Cortex of kidney (tissue), 1 donor: ENCODE measurements at places on chromosomes 6 and 20.

GRCh38 chr6:42021847-42022754, 28.2 kb upstream of the TAF8 start:
- no peak for DNase-seq

- no peak for DNase-seq
Observed at GRCh38 chr6:13048113-13048512, 280.2 kb downstream of the TBC1D7 start.

- DNase-seq = no peak
Observed at GRCh38 chr20:23629017-23629541, 8.7 kb downstream of the CST3 start.

- DNase-seq = no peak
Observed at GRCh38 chr6:24504649-24505586, 10.1 kb downstream of the ALDH5A1 start.

GRCh38 chr6:37624606-37625574, 72.8 kb downstream of the MDGA1 start:
- no peak for DNase-seq

DNA sequence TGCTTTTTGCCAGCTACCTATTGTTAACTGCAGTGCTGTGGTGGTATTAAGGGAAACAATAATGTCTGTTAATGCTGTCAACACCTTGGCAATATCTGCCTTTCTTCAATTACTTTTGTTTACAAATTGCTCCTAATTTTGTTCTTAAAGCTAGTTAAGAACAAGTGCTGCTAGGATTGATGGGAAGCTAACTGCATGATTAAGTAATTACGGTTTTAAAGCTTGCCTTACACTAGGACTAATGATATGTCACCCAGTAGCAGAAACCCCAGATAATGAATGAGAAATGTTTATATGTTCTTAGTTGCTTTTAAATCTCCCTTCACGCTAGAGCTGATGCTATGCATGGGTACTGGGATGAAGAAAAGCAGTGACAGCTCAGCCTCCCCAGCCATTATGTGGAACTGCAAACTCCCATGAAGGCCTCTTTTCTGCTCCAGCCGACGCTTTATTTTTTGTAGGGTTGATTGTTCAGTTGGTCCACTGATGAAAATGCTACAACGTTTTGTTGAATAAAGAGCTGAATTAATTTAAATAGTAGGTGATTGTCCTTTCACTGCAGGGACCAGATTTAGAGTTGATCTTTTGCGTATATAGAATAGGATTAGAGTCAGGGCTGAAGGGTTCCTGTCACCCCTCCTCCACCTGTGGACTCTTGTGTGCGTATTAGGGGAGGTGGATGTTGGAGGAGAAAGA, 610.5 kb downstream of the TFAP2B start:
- DNase-seq = no peak

DNA sequence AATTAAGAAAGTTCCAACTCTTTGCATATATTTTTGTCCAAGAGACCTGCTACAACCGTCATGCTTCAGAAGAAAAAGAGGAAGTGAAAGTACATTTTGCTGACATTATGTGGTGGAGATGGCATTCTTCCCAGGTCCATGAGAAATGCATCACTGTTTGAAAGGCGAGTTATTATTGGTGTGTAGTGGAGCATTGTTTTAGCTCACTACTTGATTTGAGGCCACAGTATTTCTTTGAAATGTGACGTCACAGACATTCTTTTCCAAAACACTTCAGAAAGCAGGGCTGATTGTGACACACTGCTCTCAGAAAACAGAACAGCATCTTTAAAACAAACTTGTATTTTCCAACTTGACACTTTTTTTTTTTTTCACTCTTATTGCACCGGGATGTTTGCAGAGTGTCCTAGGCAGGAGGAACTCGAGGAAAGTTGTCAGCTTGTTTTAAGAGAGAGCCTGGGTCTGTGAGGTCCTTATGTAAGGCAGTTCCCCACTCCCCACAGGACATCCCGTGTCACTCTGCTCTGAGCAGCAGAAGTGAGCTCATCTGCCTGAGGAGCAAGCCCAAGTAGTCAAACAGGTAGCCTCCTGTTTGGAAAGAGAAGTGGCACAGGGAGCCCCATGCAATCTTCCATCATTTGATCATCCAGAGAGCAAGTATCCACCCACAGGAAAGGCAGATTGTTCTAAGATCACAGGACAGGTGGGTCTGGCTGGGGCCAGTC, 1.1 kb downstream of the SPTLC3 start:
- no peak for DNase-seq
